Activated T-helper 1 cell treated with anti-CD3 and anti-CD28 coated beads, Interleukin-2, amount 50 U/mL, for 16 hours (primary cell): ENCODE measurements at places on chromosomes 16 and 17.

- DNase-seq, result no peak
Measured at GRCh38 chr16:57352636-57353047, 5.9 kb upstream of the CCL22 start.

- no peak for DNase-seq
Measured at GRCh38 chr17:72998343-72998742, 94.1 kb downstream of the SLC39A11 start.

DNA sequence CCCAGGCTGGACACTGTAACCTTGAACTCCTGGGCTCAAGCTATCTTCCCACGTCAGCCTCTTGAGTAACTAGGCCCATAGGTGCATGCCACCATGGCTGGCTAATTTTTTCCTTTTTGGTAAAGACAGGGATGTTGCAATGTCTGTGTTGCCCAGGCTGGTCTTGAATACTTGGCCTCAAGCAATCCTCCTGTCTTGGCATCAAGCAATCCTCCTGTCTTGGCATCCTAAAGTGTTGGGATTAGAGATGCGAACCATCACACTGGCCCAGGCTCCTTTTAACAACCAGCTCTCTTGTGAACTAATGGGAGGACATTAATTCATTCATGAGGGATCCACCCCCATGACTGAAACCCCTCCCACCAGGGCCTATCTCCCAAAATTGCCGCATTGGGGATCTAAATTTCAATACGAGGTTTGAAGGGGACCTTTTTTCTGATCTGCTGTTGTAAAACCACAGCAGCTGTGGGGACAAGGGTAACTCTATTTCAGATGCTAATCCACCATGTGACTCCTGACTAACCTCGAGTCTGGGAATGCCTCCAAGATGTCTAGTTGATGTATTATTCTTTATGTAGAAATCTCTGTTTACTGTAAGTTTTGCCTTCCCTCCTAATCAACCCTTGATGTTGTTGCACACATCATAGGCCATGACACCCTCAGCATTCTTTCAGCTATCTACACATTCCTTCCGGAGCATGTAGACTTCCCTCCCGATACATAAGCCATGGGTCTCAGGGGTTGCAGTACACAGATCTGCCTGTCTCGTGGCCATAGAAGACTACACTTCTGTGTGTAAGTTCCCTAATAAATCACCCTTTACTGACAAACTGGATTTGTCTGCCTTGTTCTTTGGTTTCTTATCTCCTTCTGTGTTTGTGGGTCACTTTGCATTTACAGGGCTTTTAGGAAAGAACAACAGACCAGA lies 37.6 kb downstream of the RNF112 start:
- no peak for DNase-seq

- DNase-seq, result no peak
Measured at GRCh38 chr17:69058165-69058564, 2.6 kb downstream of the ABCA9 start.

GRCh38 chr17:65627108-65627507 lies 65.7 kb upstream of the AXIN2 start:
- DNase-seq, result no peak

GRCh38 chr16:81832801-81833547 lies 53.9 kb downstream of the PLCG2 start:
- DNase-seq, result no peak

DNA sequence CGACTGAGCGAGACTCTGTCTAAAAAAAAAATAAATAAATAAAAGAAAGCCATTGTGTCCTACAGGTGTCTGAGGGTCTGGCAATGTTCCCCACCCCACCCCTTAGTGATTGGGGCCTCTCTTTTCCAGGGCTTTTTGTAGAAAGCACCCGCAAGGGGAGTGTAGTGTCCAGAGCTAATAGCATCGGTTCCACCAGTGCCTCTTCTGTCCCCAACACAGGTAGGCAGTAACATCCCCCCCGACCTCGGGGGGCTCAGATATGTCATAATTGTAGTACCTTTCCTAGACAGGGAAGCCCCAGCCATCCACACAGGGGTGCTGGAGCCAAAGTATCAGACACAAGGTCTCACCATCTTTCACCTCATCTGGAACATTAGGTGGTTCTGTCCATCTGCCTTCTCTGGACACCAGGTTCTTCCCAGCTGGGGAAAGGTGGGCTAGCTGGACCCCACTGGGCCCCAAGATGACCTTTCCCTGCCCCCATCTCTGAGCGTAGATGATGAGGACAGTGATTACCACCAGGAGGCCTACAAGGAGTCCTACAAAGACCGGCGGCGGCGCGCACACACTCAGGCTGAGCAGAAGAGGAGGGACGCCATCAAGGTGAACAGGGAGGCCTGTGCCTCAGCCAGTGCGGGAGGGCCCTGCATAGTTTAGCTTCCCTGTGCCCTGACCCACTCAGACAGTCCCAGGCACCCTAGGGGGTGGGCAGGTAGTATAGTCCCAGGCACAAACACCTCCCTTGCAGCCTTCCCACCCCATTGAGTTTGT lies 1.6 kb downstream of the MLX start:
- no peak for DNase-seq

DNA sequence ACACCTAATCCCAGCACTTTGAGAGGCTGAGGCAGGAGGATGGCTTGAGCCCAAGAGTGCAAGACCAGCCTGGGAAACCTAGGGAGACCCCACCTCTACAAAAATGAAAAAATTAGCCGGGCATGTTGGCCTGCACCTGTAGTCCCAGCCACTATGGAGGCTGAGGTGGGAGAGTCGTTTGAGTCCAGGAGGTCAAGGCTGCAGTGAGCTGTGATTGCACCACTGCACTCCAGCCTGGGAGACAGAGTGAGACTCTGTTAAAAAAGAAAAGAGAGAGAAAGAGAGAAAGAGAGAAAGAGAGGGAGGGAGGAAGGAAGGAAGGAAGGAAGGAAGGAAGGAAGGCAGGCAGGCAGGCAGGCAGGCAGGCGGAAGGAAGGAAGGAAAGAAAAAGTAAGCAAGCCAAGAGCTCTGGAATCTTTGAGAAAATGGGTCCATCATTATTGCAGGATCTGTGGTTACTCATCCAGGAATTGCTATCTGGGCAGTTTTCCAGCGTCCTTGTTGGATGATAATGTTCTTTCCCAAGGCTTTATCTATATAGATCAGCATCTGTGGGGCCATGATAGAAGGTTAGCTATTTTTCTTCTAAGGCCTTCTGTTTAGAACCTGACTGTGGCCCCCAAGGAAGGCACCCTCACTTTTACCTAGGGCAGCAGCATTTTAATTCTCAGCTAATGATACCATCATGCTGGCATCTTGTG lies 533.2 kb upstream of the CDH5 start:
- no peak for DNase-seq

- no peak for DNase-seq
Measured at GRCh38 chr16:55821210-55821609, 11.7 kb downstream of the CES1 start.

DNA sequence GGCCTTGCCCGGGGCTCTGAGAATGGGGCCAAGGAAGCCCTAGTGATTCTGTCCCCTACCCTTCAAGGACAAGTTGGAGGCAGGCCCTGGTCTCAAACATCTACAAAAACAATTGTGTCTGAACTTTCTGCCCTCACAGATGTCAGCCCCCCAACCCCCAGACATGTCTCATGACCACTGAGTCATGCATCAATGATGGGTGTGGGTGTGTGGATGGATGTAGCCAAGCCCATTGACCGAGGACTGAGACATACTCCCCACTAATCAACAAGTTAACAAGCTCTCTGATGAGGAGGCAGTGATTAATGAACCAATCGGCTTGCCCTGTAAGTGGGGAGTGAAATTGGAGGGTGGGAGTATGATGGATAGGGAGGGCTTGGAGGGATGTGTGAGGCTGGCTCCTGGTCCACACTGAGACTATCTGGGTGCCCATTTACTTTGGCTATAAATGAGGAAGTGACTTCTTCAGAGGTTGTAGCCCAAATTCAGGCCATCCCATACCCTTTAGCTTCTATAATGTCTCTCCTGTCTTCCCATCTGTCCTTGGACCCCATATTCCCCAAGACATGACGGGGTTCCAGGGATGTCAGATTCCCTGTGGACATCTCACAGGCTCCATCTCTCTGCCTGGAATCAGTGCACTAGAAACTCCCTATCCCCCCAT lies 97.1 kb upstream of the TMEM97 start:
- DNase-seq, result no peak

DNA sequence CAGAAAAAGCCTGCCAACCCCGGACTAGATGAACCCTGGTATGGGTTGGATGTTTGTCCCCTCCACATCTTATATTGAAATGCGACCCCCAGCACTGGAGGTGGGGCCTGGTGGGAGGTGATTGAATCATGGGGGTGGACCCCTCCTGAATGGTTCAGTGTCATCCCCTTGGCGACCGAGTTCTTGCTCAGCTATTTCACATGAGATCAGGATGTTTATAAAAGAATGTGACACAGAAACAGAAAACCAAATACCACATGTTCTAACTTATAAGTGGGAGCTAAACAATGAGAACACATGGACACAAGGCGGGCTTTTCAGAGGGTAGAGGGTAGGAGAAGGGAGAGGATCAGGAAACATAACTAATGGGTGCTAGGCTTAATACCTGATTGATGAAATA lies 576.0 kb upstream of the HSBP1 start:
- DNase-seq, result no peak

DNA sequence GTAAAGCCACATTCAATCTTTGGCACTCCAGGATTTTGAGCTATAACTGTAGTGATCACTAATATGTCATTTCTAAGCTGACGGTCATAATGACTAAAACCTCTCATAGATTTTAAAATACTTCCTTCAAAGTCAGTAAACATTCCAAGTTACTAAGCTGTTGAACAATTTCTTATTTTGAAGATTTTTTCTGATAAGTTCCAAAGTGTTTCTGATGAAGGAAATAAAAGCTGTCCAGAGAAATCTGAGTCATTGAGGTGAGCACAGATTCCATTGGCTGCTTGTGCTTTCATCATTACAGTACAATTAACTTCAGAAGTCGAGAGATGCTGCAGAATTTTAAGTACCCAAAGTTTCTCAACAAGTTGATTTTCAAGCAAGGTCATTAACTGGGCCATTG lies 23.9 kb downstream of the NLRC5 start:
- DNase-seq, result no peak

DNA sequence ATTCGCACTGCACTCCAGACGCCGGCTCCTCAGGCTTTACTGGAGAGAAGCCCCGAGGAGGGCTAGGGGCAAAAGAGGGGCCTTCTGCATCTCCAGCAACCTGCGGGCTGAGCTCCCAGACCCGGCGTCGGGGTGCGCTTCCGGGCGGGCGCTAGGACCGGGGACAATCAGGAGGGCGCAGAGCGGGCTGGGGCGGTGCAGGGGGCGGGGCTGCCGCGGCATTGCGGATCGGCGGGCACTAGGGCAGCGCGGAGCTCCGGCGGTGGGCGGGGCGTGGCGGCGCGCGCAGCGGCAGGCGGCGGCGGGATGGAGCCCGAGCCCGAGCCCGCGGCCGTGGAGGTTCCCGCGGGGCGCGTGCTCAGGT lies at the start of gene TSEN54:
TSEN54 (plus strand) TSS at position 274 of the 364 bp plus-strand sequence; CDS start at position 307, 33 bp downstream.
- DNase-seq, result peak; percentile 92

DNA sequence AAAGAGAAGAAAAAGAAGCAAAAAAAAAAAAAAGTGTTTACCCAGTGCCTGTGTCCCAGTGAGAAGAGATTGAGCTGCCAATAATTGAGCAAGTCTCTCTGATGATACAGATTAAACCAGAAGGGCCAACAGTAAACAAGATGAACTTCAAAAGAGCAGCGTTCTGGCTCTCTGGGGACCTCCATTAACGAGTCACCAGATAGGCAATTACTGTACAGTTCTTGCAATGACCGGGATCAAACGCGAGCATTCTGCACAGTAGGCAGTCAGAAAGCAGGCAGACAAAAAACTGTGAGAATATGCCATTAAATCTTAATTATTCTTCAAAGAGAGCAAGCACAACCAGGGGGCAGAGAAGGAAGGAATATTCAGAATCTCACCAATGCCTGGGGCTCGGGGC lies 626.1 kb downstream of the TMEM114 start:
- no peak for DNase-seq

- no peak for DNase-seq
Measured at GRCh38 chr17:70290770-70291169, 121.4 kb downstream of the KCNJ2 start.

- no peak for DNase-seq
Measured at GRCh38 chr17:50133028-50133768, 3.2 kb upstream of the SAMD14 start.

DNA sequence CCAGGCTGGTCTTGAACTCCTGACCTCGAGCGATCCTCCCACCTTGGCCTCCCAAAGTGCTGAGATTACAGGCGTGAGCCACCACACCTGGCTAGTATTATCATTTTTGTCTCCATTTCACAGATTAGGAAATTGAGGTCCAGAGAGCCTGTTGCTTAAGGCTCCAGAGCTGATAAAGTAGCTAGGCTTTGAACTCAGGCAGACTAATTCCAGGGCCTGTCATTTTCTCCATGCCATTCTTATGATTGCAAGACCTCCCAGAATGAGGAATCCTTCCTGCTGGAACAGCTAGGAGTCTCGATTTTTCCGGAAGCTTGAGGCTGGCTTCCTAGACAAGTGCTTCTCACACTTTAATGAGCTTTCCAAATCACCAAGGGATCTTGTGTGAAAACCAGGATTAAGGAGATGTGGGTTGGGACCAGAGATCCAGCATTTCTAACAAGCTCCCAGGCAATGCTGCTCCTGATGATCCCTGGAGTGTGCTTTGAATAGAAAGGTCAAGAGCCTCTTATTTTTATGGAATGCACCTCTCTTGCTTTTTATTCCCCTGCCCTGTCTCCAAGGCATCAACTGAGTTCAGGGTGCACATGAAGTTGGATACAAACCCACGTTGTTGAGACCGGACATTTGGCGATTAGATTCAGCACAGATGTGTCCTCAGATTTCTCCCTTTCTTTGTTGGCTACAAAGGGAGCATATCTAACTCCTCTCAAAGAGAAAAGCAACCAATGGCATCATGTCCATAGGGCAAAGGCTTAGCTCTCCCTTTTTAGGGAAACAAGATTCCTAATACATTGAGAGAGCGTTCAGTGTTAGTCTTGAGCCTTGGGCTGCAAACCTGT lies 40.3 kb upstream of the FAM20A start:
- DNase-seq, result no peak

DNA sequence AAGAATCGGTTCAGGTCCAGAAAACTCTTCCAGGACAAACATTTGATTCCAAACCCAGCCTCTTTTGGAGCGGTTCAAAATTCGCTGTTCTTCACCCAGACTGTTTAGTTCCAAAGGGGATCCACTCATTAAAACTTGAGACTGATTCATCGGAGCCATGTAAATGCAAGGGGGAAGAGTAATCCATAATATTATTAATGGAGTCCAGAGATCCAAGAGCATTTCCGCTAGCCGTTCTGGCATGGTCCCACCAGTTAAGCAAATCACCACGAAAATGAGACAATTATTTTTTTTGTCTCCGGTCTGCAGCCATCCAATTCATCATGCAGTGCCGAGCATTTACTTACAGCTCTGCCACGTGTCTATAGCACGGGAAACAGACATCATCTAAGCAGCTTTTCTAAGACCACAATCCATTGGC lies 15.1 kb downstream of the CDH8 start:
- DNase-seq, result no peak
